ENCODE measurements at places on chromosomes 7 and 10. TPM values are rescaled to one million over a fixed set of nuclear protein-coding genes. Genes with fewer than 3 reads are reported as not detected.

DNA sequence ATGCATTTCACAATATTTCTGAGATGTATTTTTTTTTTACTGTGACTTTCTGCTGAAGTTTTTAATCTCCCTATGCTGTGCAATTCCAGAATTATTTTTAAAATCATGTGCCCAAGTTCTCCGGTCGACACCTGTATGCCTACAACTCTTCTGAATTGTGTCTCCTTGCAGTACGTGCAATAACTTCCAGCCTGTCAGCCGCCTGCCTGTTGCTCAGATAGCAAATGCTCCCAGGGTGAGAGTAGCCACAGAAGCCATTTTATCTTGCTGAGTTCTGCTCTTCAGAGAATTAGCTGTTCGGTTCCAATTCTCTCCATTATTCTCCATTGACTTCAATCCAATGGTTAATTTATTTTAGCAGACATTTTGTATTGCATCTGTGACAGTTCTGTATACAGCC lies 188.3 kb downstream of the CDC14C start:
- no peak for DNase-seq

DNA sequence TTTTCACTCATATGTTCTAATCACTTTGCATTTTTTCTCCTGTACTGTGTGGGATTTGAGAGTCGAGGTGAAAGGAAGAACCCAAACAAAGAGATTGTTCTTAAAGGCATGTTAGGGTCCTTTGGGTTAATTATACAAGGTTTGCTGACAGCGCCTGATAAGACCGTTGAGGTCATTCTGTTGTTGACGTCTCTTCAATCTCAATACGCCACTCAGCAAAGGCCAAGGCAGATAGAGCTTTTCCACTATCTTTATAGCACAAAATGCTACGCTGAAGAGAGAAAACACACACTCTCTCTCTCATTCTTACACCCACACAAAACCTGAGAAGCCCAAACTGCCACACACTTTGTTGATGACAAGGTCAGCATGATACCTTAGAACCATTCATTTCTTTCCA lies 228.7 kb downstream of the CNTNAP2 start:
- DNase-seq, result no peak

NUTM2E gene
- total RNA-seq, result under 0.01 TPM

DNA sequence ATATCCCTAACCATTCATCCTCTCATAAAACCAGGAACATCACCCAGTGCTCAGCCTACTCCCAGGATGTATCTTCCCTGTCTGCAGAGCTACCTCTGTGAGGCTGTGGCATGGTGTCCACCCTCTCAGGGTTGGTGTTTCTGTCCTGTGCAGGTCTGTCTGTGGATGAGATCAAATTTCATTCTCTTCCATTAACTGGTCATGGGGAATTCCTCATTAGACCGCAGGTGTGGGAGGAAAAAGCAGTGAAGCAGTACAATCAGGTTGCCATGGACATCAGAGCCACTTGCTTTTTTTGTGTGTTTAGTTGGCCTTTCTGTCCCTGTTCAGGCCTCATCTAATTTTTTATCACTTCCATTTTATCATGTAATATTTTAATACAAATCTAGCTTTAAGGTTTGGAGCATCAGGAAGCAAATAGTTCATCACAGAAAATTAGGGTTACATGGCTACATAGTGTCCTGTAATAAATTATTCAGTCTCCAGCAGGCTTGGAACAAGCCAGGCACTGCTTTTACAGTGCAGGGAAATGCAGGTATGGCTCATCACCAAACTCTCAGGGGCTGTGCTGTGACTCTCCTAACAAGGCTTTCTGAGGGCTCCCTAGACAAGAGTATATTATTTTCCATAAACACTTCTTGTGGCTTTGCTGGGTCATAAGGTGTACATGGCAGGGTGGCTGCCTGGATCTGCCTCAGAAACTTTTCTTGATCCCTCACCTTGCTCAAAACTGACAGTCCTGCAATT lies 594.9 kb upstream of the IGFBP3 start:
- DNase-seq, result no peak

PTF1A gene
- not detected for total RNA-seq

- DNase-seq, result no peak
These were observed 46.9 kb upstream of the SFMBT2 start for GRCh38 chr10:7457478-7458316.

PLPP4 gene
- total RNA-seq, result 0.86 TPM

DNA sequence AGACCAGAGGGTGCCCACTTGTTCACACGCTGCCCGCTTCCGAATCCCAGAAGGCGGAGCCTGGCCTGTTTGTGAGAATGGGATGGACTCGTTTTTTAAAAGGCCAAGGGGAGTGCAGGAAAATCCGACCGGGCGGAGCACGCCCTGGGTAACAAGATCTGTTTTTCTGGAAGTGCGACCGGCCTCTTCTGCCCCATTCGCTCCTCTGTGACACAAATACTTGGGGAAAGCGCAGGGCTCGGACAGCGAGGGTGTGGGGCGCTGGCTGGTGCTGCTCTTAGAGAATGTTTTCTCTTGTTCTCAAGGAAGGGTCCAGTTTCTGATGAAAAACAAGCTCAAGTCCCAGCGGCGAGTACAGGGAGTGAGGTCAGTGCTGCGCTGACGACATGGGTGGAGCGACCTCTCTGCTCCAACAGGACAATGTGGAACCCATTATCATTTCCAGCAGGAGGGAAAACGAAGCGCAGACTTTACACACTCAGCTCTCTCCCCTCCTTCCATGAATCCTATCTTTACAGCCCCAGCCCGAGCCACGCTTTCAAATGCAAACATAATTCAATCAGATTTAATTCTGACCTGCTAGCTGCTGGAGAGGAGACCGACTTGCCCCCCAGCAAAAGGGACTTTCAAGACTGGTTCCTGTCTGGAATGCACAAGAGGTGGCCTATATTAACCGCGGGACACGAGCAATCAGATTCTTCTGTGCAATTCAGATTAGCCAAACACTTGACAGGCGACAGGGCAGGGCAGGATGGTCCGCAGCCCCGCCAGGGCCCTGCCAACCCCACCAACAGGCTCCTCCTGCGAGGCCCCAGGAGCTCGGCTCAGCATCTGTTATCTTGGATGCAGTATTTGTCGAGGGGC lies 1.1 kb downstream of the RADIL start:
- peak; percentile 84 for DNase-seq

GRCh38 chr7:148031019-148031418 lies 559.5 kb upstream of the C7orf33 start:
- no peak for DNase-seq

DNA sequence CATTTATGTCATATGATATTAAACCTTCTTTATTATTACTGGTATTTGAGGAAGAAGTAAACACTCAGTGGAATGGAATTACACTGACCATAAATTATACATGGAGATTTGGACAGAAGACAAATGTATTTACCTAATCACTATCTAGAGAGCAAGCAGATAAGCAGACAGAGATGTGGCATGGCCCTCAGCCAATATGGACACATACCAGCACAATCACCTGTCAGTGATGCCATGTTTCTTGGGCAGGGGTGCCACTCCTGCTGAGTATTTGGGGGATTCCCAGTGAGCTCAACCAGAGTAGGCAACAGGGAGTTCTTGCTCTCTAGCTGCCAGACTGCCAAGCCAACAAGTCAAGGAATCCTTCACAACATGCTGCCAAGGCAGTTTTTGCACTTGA lies 866.3 kb upstream of the LRRN3 start:
- DNase-seq, result no peak

OR2A12 gene
- total RNA-seq, result not detected

- peak; percentile 82 for DNase-seq
These were observed 400.6 kb upstream of the IGFBP3 start for GRCh38 chr7:46321556-46322205.

HOXA6 gene
- total RNA-seq, result 10.6 TPM

DNA sequence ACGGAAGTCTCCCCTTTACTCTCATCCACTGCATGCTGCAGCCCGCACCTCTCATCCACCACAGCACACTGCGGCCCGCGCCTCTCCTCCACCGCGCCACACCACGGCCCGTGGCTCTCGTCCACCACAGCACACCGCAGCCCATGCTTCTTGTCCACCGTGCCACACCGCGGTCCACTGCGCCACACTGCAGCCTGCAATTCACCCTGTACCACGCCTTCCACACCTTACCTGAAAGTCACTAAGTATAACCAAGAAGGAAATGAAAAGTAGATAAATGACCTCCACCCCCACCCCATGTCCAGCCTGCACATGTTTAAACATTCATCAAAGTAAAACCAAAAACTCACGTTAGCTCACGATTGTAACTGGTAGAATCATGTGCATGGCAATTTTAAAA lies 176.1 kb downstream of the DIP2C start:
- DNase-seq, result no peak

DNA sequence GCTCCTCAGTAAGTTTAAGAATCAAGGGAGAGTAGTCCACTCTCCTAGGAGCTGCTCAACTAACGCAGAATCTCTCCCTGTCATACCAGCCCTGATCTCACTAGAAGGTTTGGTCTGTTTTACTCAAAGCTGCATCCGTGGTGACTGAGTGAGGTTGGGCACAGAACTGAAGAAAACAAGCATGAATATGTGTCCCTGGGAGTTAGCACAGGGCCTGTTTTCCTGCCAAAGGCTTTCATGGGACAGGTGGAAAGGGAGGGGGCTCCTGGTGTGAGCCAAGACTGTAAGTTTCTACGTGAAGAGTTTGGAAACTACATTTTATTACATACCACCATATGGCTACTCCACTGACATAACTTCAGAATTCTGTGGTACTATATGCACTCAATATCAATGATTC lies 705.9 kb downstream of the MAGI2 start:
- DNase-seq, result no peak

DNA sequence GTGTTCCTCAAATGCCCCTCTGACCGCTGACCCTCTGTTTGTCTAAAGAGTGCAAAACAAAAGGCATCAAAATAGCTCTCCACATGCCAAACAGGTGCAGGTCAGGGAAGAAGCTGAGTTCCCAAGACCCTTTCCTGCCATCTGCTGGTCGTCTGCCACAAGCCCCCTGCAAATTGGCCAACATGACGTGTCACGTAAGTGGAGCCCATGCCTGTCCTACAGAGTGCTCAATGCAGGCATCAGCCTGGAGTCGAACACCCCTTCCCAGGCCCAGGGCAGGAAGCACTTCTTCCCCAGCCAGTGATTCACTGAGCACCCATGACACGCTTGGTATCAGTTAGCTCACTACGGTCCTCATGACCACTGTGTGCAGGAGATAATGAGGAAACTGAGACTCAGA lies 14.1 kb downstream of the TMEM72 start:
- no peak for DNase-seq

DNA sequence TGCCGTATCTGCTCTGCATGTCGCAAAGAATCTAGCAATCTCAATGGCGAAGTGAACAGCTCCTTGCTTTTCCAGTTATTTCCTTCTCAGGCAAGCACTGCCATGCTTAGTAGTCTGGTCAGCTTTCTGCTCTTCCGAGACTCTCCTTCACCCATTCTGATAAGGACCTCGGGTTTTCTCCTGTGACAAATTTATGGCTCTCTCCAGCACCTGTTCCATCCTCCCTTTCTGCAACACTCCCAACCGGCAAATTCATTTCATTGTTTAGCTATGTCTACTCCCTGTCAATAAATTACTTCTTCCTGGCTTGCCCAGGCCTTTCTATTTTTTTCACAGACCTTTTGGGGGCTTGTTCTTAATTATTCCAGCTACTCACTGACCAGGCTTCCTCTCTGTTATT lies 252.6 kb downstream of the SORCS3 start:
- DNase-seq, result no peak

TMEM270 gene
- not detected for total RNA-seq

CYP26A1 gene
- under 0.01 TPM for total RNA-seq

GRCh38 chr7:116626886-116627285 lies 45.1 kb upstream of the MET start:
- DNase-seq, result no peak

KIAA1217 gene
- total RNA-seq, result 2.6 TPM

DNA sequence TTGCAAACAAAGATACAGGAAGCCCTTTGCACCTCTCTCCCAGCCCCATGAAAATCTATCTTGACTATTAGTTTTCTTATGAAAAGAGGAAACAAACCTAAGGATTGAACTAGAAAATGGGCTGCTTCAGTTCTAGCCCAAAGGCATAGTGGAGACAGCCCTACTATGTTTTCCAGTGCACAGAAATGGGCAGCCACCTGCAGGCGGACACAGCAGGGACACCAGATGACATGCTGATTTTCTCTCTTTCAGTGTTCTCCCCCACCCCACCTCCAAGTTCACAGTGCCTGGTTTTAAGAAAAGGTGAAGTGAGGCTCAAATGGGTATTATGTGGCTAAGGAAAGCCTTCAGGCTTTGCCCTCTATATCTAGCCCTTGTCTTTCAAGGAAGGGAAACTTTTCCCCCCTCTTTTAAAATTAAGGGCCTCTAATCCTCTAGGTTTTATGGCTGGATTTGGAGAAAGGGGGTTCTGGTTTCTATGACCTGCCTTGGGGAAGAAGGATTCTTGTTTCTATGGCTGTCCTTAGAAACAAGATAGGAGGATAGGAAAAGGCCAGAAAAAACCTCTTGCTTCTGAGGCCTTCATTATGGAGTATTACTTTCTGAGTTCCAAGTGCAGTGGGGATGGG lies 23.5 kb upstream of the DDX50 start:
- DNase-seq, result peak; percentile 29

DNA sequence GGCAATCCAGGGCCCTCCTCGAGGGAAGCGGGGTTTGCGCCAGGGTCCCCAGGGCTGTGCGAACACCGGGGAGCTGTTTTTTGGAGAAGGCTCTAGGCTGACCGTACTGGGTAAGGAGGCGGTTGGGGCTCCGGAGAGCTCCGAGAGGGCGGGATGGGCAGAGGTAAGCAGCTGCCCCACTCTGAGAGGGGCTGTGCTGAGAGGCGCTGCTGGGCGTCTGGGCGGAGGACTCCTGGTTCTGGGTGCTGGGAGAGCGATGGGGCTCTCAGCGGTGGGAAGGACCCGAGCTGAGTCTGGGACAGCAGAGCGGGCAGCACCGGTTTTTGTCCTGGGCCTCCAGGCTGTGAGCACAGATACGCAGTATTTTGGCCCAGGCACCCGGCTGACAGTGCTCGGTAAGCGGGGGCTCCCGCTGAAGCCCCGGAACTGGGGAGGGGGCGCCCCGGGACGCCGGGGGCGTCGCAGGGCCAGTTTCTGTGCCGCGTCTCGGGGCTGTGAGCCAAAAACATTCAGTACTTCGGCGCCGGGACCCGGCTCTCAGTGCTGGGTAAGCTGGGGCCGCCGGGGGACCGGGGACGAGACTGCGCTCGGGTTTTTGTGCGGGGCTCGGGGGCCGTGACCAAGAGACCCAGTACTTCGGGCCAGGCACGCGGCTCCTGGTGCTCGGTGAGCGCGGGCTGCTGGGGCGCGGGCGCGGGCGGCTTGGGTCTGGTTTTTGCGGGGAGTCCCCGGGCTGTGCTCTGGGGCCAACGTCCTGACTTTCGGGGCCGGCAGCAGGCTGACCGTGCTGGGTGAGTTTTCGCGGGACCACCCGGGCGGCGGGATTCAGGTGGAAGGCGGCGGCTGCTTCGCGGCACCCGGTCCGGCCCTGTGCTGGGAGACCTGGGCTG lies 26.0 kb downstream of the PRSS2 start:
- DNase-seq, result no peak

DNA sequence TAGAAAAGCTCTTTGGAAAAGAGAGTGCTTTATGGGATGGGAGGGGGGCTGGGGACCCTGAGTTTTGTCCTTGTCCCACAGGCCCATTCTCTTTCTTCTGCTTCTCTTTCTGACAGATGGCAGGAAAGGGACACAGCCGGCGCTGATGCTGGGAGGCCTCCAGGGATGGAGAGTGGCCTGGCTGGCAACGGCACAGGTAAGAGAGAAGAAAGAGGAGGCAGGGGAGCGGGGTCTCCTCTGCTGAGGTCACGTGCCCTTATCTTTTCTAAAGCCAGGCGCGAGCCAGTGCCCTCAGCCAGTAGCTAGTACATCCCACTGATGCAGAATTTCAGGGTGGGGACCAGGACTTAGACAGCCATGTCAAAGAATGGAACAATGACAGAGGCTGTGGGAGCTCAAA lies 9.2 kb downstream of the ZNF775 start:
- no peak for DNase-seq

Measured in fibroblast of villous mesenchyme (primary cell).